Activated CD4-positive, CD25-positive, alpha-beta regulatory T cell treated with anti-CD3 and anti-CD28 coated beads, Interleukin-2, amount 50 U/mL, for 72 hours (primary cell): ENCODE measurements at places on chromosomes 1 and 21.

DNA sequence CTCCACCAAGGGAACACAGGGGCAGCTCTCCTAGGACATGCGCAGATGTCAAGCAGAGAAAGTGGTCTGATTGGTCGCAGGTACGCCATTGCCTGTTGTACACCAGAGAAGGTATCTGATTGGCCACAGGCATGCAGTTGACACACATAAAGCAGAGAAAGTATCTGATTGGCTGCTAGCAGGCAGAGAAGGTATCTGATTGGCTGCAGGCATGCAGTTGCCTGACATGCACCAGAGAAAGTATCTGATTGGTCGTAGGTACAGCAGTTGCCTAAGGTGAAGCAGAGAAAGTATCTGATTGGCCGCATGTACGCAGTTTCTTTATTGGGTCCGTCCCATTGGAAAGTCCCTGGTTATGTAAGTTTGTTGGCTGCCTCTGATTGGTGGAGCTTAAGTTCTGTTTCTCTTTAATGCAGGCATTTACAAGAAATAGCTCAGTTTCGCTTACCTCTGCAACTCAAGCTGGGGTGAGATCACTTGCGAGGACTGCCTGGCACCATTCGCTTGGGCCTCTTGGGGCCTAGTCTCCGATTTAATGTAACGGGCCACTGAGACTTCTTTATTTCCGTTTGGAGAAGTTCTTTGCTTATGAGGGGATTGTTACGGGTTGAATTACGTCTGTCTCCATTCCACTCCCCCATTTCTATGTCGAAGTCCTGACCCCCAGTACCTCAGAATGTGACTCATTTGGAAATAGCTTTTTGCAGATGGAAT is 74.2 kb downstream of the SIK1 start:
- no peak for DNase-seq

GRCh38 chr1:152110365-152110859 is 4.8 kb downstream of the TCHH start:
- no peak for DNase-seq

DNA sequence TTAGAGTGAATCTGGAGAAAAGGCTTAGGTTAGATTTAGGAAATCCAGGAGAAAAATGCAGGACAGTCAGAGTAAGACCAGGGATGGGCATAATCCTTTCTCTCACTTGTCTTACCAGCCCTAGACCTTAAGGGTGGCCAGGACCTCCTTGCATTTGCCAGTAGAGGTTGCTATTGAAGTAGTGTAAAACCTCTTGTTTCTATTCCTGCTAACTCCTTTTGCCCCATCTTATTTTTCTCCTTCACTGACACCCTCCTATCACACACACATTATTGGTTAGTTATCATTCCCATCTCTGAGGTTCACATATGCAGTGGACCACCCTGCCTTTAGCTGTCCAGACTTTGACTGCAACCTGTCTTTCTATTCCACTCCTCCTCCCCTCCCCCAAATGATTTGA is 75.0 kb upstream of the MACF1 start:
- no peak for DNase-seq

GRCh38 chr1:86714159-86714558 is 9.8 kb downstream of the SH3GLB1 start:
- no peak for DNase-seq

GRCh38 chr1:111704776-111705175 is 34.4 kb downstream of the INKA2 start:
- no peak for DNase-seq

- no peak for DNase-seq
Observed at GRCh38 chr1:57091642-57092041, 125.8 kb upstream of the C8B start.

- DNase-seq = no peak
Observed at GRCh38 chr1:27876341-27877114, 4.2 kb downstream of the THEMIS2 start.

- no peak for DNase-seq
Observed at GRCh38 chr1:15192916-15193550, 39.5 kb downstream of the TMEM51 start.

DNA sequence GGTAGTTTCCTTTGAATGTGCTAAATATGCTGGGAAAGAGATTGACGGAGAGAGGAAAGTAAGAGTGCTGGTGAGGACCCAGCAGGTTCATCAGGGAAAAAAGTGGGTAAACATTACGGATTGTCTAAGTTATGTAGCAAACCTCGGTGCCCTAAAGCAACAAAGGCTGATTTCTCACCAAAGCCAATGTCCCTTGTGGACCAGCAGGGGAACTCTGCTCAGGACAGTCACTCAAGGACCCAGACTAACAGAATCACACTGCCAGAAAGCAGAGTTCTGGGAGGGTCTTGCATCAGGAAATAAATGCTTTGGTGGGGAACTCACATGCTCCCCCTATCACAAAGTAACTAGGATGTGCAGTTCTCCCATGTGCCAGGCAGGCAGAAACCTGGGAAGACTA is 1.7 kb upstream of the IKBKE start:
- no peak for DNase-seq

DNA sequence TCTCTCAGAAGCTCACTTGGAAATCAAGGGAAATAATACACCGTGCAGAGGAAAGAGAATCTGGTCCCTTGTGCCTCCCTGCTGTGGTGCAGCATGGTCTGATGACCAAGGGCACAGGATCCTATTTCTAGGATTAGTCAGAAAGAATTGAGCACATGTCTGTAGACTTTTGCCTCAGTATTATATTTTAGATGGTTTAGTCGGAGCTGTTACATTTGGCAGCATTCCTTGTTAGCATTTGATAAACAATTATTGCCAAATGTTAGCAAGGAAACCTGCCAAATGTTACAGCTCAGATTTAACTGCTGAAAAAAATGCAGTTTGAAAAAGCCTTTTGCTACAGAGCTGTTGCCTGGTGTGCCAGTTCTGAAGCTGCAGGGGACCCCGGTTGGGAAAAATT is 183.5 kb upstream of the DPYD start:
- no peak for DNase-seq

- peak; percentile 82 for DNase-seq
Observed at GRCh38 chr1:145823565-145824498, at the start of the genes POLR3C and RNF115. TSS of gene POLR3C (plus strand) at chr1:145824200. CDS start at chr1:145825777, 1,577 bp downstream. TSS of gene RNF115 (minus strand) at chr1:145824095. CDS start at chr1:145823873, 222 bp downstream.

DNA sequence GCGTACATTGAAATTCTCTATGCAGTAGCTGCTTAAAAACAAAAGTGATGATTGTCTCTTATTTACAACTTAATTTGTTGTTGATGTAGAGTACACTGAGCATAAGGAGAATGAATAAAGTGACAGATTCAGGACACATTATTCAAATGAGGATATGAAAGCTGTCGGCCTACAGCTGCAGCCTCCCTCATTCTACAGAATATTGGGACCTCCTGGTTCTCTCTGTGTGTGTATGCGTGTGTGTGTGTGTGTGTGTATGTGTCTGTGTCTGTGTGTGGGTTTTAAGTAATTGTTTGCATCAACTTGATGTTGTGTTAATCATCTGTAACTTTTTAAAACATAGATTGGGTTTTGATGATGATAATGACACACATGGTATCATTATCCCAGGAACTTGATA is 17.9 kb downstream of the PROX1 start:
- no peak for DNase-seq

GRCh38 chr1:204575221-204576190 is 59.3 kb downstream of the MDM4 start:
- DNase-seq = no peak

DNA sequence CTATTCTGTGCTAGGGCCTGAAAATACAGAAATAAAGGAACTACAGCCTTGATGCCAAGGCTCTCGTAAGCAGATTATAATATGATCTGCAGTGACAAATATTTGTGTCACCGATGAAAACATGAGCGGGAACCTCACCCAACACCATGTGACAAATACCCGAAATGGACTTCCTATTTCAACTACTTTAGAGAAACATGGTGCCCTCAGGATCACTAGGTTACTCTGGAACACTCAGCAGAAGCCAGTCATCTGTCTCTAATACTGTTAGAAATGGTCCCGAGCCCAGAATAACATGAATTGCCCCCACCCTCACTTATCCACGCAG is 463 bp upstream of the VAMP3 start:
- no peak for DNase-seq

- DNase-seq = no peak
Observed at GRCh38 chr1:221778535-221779142, 36.8 kb upstream of the DUSP10 start.

DNA sequence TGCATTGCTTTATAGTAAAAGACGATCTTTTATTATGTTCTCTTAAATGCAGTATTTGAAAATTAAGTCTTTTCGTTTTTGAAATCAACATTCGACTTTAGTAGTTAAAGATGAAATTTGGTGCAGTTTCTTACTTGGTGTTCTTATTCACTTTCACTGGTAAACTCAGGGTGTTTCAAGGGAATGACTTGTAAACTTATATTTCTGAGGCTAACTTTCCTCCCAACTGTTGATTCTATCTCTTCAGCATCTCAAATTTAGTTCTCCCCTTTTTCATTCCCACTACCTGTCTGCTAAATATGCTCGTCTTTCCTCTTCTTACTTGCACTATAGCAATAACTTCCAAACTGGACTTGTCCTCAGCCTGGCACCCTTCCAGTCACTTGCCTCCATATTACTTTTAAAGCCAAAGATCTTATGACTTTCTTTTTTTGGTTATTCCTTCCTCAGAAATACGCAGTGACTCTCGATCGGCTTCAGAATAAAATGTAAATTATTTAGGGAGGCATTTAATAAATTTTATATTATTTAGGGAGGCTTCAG is 988 bp downstream of the SLC35A3 start:
- no peak for DNase-seq

GRCh38 chr1:53678938-53679825 is 59.8 kb downstream of the GLIS1 start:
- DNase-seq = no peak

DNA sequence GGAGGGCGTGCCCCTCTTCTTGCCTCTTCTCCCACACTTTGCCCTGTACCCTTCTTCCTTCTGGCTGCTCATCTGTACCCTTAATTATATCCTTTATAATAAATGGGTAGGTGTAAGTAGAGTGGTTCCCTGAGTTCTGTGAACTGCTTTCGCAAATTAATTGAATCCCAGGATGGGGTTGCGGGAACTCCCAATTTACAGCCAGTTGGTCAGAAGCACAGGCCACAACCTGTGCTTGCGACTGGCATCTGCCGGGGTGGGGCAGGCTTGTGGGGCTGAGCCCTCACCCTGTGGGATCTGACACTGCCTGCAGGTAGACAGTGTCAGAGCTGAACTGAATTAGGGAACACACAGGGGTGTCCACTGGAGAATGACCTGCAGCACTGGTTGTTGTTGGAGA is 244.9 kb downstream of the KCNJ6 start:
- no peak for DNase-seq

DNA sequence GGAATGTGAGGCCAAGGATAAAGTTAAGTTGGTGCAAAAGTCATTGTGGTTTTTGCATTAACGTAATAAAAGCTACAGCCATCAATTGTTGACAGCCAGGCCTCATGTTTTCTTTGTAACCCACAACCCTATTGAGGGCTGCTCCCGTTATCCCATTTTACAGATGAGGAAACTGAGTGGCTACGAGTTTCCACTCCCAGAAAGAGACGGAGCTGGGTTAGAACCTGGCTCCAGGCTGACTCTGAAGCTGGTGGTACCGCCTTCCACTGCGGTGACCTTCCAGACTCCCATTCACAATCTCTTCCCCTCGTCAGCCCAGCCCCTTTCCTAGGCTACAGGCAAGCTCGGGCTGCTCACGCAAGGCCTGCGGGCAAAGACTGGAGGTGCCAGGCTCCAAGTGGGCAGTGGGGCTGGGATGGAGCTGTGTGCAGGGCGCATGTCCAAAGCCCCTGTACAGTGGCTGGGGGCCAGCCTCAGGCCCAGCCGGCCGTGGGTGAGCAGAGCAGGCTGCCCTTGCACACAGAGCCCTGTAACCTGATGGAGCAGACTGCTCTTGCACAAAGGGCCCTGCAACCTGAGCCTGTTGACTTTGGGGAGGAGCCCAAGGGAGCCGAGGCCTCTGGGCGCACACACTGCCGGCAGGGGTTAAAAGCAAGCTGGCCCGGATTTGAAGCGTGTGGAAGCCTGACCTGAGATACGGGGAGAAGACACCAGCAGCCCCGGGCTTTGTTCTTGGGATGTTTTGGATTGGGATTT is 97.4 kb upstream of the TMPRSS2 start:
- no peak for DNase-seq

DNA sequence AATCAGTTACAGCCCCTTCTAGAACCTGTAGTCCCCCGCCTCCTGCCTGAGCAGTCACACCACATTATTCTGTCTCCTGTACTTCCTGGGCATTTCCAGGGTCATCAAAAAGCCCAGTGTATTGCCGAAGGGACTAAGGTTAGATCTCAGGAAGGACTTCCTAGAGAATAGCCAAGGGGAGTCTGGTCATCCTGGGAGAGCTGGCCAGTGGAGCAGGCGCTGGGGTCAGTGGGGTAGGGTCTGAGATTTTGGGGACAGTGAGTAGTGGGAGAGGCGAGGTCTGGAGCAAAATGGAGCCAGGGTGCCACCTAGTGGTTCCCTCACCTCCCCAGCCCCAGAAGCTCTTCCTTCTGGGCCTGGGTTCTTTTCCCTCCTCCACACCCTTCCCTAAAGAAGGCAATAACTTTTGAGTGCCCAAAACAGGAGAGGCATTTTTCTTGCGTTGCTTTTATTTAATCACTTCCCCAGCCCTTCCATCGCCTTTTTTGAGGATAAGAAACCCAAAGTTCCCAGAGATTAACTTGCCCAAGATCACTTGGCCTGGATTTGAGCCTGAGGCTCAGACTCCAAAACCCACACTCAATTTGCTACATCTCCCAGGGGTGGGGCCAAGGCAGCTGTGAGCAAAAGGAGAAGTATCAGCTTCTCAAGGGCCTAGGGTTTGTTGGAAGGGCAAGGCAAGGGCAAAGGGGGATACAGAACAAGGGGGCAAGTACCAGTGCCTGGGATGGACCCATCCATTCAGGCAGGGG is 7.3 kb upstream of the PMVK start:
- DNase-seq = peak; percentile 54

DNA sequence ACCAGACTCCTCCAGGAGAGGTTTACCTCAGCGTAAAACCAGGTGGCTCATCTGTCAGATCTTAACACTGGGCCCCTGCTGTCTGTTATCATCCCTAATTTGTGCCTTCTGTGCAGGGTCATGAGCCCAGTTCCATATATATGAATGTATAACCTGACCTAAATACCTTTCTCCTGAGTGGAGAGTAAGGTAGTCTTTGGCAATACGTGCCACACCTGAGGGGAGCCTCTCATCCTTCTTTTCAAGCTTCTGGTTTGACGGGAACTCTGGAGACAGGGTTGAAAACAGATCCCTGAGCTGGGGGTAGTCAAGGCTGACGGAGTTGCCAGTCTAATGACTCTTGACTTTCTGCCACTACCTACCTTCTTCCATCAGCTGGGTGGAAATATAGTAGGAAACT is 4.1 kb downstream of the SFT2D2 start:
- no peak for DNase-seq

DNA sequence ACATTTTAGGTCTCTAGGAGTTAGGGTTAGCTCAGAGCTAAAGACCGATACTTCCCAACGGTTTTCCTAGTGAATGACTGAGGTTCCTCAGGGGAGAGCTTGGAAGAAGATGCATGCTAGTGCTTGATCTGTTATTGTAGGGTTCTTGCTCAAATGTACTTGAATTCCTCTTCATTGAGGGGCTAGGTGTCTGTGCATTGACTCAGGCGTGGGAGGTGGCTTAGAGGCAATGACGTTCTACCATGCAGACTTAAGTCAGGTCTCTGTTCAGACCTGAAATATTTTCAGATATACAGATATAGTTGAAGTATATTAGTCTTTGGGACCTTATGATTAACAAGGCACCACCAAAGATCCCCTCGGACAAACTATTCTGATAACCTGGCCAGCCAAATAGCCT is 23.5 kb downstream of the S100A10 start:
- DNase-seq = no peak

- no peak for DNase-seq
Observed at GRCh38 chr1:24424207-24424606, 8.6 kb downstream of the NIPAL3 start.

- no peak for DNase-seq
Observed at GRCh38 chr1:151813271-151813977, 8.2 kb upstream of the LINGO4 start.
